ENCODE measurements at places on chromosomes 4 and X.

- DNase-seq: no peak
Measured at GRCh38 chr4:174207367-174207766, 76.1 kb downstream of the FBXO8 start.

DNA sequence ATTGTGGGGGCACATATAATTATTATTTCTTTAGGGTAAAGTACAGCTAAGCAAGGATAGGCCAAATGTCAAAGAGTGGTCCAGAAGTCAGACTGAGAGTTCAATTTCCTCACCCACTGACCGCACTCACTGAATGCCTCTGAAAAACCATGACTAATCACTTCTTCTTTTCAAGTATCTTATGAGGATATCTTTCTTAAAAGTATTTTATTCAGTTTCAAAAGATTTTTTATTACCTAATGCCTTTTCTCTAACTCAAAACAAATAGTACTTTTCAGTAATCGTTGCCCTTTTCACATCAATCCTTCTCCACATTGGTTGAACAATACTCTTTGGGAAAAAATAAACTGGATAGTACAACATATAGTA is 61.7 kb upstream of the CAMK2D start:
- DNase-seq: no peak

DNA sequence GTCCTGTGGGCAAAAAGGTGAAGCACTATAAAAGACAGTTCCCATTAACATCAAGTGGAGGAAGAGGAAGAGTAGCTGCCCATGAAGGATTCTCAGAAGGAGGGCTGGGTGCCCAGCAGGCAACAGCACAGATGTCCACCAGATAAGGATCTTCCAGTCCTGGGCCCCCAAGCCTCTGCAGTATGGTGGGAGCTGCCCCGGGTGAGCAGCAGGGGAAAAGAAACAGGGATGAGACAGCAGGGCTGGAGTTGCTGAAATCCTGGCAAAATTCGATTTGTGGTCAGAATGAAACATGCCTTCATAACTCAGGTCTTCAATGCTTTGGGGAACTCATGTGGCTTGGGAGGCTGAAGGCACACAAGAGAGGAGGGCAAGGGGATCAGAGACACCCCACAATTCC is 94.6 kb downstream of the RASL11B start:
- no peak for DNase-seq

DNA sequence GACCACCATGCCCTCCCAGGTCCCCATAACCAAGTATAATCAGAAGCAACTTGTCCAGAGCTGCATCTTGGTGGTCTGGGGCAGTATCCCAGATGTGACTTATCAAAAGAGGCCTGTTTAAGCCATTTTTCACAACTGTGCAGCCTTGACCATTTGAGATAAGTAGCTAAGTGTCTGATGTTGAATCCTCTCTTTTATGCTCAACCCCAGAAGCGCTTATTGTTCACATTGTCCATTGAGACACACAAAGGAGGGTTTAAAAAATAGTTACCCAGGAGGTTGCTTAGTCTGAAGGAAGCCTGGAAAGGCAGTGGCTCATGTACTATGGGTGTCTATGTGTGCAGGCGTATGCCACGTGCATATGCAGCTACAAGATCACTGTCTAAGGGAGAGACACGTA is 27.0 kb downstream of the ENPP6 start:
- no peak for DNase-seq

DNA sequence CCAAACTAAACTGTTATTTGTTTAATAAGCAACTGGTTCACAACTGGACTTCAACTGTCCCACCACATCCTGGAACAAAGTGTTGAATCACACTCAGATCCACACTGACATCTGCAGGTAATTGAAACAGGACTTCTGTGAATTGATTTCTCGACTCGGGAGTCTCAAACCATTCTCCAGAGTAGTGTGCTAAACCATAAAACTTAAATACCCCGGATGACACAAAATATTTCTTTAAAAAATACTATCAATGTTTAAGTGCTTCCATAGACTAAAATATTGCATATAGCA is 95.4 kb upstream of the PLAC1 start:
- no peak for DNase-seq

- DNase-seq: no peak
Measured at GRCh38 chrX:132059973-132060540, 37.0 kb downstream of the STK26 start.

GRCh38 chrX:44155126-44155525 is 181.9 kb upstream of the NDP start:
- no peak for DNase-seq

DNA sequence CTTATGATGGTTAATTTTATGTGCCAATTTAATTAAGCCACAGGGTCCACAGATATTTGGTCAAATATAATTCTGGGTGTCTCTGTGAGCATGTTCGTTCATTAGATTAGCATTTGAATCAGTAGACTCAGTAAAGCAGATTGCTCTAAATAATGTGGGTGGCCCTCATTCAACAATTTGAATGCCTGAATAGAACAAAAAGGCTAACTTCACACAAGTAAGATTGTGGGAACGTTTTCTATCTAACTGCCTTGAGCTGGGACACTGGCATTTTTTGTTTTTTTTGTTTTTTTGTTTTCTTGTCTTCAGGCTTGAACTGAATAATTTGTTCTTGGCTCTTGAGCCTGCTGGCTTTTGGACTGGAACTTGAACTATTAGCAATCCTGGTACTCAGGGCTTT is 292.4 kb upstream of the SPANXN4 start:
- no peak for DNase-seq

DNA sequence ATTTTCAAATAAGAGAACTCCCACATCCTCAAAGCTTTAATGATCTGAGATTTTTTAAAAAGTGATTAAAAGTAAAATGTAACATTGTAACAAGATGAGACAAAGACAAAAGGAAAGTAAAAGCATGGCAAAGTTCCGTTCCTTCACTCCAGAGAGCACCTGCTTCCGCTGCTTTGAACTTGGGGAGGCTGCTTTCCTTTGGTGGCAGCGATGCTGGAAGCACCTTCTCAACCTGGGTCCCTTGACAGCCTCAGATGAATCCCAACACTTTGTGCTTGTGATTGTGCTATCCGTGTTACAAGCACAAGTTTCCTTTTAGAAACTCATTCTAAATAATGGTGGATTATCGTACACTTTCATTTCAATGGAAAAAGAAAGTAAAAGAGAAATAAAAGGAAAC is 59.7 kb downstream of the HADH start:
- DNase-seq: no peak

DNA sequence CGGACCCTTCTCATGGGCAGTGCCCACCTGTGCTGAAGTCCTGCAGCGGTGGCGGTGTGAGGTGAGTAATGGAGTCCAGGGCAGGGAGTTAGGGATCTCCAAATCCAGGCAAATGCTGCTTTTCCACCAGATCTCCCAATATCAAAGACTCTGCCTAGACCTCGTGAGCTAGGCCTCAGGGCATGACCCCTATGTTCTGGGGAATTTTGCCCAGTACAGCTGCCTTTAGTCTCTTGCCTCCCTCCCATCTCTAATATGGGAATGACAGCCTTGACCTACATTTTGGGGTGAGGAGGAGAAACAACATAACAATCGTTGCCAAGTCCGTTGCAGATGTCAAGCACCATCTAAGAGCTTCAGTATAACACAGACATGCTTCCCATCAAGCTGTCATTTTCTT is 7.3 kb downstream of the PAK3 start:
- DNase-seq: no peak

- DNase-seq: no peak
Measured at GRCh38 chr4:11298451-11298850, 130.2 kb downstream of the HS3ST1 start.

DNA sequence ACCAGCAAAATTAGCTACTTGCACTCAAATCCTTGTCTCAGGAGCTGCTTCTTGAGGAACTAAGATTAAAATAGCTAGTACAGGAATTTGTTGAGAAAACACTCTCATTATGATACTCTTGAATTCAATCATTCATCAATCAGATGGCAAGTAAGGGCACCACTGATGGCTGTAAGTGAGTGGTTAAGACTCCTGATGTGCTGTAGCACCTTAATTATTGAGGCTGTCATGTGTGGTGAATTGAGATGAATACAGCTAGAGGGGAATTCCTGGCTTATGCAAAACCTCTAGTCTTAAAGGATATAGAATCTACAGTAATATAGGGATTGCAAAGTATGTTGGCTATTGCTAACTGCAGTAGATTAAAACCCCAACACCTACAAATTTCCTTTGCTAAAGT is 509.1 kb downstream of the IQCM start:
- DNase-seq: no peak

DNA sequence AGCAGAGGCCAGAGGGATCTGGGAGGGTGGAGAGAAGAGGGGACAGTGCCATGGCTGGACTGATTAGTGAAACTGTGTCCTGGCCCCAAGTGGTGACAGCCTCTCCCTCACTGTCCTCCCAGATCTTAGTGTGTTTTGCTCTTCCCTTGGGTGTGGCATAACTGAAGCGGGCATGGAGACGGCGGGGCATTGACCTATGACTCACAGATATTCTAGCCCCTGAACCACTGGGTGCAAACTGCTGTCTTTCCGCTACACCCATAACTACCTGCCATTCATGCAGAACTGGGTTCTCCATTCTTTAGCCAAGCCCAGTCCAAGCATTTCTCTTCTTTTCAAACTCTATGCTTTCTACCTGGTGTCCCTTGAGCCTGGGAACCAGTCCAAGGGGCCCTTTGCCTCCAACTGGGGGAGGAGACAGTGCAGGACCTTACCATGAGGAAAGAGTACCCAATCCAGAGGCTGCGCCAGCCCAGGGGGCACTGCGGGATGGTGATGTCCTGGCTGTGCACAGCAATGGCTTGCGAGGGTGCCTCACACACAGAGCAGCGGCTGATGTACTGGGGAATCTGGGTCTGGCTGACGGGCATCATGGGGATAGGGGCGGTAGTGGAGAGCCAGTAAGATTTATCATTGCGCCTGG is 67.6 kb downstream of the ATG4A start:
- DNase-seq: no peak

- DNase-seq: no peak
Measured at GRCh38 chr4:123477711-123478209, 81.2 kb downstream of the SPRY1 start.

GRCh38 chrX:101605728-101606127 is 12.1 kb downstream of the ARMCX6 start:
- DNase-seq: no peak

- no peak for DNase-seq
Measured at GRCh38 chr4:6189511-6189910, 10.8 kb downstream of the JAKMIP1 start.

GRCh38 chr4:40065010-40065409 is 8.4 kb downstream of the N4BP2 start:
- DNase-seq: no peak

DNA sequence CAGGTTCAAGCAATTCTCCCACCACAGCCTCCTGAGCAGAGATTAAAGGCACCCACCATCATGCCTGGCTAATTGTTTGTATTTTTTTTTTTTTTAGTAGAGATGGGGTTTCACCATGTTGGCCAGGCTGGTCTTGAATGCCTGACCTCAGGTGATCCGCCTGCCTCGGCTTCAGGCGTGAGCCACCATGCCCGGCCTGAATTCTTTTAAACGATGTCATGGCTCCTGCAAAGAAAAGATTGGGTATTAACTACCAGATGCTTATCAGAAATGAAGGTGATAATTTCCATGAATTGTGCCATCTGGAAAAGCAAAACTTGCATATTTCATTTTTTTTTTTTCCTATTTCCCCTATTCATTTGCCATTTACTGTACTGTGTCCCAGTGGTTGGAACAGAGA is 195.7 kb upstream of the IGFBP7 start:
- DNase-seq: no peak

DNA sequence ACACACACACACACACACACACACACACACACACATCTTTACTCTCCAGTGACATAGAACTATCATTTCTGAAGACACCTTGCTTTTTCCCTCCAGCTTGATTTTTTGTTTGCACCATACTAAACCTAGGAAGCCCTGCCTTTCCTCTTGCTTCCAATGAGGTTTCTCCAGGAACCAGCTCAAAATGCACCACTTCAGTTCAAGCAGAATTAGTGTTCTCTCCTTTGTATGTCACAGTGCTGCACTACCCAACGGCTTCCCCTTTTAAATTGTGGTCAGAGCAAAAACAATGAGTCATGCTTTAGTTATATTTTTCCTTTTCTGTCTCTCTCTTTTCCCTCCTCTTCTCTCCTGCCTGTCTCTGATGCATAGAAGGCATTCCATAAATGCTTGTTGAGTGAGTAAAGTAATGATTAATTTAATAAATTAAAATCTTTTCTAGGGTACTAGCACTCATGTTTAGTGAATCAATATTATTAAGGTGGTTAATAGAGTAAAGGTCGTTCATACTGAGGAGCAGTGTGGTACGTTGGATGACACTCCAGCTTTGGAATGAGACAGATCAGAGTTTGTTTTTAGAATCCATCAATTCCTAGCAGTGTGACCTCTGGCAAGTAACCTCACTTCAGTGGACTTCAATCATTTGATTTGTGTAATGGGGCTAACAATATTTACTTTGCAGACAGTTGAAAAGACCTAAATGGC is 5.9 kb downstream of the RTL3 start:
- no peak for DNase-seq

DNA sequence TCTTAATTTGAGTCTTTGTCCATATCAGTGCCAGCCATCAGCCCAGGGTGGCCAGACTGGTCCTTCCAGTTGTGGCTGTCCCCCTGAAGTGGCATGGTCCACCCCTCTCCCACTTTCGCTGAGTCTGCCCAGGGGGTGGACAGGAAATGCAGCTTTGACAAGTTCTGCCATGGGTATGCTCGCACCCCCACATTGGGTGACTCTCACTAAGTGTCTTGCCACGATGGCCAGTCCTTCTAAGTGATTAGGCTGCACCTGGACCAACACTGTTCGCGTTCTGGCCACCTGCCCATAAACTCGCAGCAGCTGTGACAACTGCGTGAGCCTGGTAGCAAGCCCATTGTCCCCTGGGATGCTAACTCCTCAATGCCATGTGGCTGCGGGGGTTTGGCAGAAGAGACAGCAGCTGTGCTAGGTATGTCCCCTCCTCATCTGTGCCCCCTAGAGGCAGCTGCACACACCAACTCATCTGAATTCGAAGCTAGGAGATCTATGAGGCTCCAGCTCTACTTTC is 10.0 kb upstream of the LNX1 start:
- DNase-seq: peak; percentile 95

DNA sequence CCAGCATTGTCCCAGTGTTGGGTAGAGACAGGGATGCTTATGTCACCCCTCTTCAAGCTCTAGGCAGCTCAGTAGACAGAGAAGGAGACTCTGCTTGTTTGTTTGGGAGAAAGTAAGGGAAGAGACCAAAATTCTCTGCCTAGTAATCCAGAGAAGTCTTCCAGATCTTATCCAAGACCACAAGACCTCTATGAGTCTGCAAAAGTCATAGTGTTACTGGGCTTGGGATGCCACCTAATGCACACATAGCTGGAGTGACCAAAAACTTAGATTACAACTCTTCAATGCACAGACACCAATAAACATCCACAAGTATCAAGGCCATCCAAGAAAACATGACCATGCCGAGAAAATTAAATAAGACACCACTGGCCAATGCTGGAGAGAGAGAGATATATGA is 205.5 kb downstream of the UNC5C start:
- no peak for DNase-seq

DNA sequence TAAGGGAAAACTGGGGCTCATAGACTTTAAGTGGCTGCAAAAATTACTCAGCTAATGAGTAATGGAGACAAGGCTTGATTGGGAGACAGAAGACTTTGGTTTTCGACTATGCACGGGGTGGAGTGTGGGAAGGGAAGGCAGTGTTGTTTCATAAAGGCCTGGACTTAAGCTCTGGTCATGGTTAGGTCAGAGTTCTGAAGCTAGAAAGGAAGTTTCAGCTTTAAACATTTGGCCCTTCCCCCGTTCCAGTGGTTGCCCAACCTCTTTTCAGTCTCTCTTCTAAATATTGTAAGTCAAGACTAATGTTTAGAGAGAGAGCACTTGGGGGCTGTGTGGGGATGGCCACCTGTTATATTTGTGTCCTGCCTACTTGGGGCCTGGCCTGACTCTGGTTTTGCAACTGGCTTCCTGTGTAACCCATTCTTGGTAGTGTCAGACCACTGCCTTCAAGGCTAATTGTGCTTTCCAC is 21.0 kb downstream of the MSN start:
- no peak for DNase-seq
